Mucosa of gallbladder (tissue), 1 donor: ENCODE measurements at places on chromosomes 5 and 9.
A peak's percentile ranks its signal among the peaks of the same experiment; 100 is the strongest.

DNA sequence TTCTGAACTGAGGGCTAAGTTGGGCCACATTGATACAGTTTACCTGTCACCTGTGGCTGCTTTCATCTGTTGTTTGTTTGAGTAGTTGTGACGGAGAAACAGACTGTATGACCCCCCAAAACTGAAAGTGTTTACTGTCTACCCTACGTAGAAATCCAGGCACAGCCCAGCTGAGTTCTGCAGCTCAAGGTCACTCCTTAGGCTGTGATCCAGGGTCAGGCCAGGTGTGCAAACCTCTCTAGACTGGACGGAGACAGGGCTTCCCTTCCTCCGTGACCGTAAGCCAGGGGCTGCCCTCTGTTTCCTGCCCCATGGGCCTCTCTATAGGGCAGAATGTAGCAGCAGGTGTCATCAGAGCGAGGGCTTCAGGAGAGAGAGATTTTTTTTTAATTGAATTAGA lies 207.9 kb upstream of the OTULINL start:
- DNase-seq = no peak

DNA sequence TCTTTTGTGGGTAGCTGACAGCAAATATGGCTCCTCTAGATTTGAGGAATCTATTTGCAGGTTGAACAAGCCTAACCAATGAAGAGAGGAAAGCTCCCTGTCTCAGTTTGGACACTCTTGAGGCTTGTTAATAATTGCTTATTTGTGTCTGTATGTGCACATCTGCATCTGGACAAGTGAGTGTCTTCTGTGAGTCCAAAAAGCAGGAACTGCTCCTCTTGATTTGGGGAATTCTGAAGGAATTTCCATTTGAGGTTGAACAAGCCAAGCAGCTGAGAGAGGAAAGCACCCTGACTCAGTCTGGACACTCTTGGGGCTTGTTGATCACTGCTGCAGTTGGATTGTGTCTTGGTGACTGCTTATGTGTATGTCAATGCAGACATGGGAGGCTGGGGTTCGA lies 211.6 kb downstream of the DTWD2 start:
- no peak for DNase-seq

- no peak for DNase-seq
These were observed 628.7 kb downstream of the CCDC171 start for GRCh38 chr9:16181539-16181938.

DNA sequence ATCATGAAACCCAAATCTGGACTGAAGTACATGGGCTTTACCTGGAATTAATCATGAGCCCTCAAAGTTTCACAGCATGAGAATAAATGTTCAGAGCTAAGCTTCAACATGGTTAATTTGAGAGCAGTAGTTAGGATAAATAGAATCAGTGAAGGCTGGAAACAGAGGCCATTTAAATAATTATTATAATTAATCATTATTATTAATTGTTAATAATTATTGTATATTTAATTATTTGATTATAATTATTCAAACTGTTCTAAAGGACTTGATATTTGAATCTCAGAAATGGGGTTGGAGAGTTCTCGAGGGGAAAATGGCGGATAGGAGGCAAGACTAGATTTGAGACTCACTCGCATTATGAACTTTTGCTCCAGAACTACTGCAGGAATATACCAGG lies 119.6 kb upstream of the ITGA1 start:
- DNase-seq = no peak

- no peak for DNase-seq
These were observed 86.9 kb upstream of the ERCC6L2 start for GRCh38 chr9:95788521-95788991.

- DNase-seq = no peak
These were observed 4.3 kb downstream of the ANXA6 start for GRCh38 chr5:151153300-151153699.

DNA sequence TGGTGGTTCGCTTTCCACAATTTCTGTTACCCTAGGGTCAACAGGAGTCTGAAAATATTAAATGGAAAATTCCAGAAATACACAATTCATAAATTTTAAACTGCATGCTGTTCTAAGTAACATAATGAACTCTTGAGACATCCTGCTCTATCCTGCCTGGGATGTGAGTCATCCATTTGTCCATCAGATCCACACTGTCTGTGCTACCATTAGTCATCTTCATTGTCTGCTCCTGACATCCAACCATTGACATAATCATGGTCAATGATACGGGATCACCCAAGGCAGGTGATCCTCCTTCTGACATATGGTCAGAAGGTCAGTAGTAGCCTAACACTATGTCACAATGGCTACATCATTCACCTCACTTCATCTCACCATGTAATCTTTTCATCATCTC lies 276.7 kb upstream of the KIF2A start:
- DNase-seq = no peak

GRCh38 chr5:179837076-179838011 lies 16.6 kb downstream of the SQSTM1 start:
- no peak for DNase-seq

- DNase-seq = no peak
These were observed 30.2 kb upstream of the GRHPR start for GRCh38 chr9:37392272-37392671.

GRCh38 chr9:22722492-22722891 lies 275.9 kb downstream of the DMRTA1 start:
- no peak for DNase-seq

GRCh38 chr9:13139641-13140171 lies 139.8 kb downstream of the MPDZ start:
- no peak for DNase-seq

GRCh38 chr5:33684496-33685159 lies 207.2 kb downstream of the ADAMTS12 start:
- no peak for DNase-seq

DNA sequence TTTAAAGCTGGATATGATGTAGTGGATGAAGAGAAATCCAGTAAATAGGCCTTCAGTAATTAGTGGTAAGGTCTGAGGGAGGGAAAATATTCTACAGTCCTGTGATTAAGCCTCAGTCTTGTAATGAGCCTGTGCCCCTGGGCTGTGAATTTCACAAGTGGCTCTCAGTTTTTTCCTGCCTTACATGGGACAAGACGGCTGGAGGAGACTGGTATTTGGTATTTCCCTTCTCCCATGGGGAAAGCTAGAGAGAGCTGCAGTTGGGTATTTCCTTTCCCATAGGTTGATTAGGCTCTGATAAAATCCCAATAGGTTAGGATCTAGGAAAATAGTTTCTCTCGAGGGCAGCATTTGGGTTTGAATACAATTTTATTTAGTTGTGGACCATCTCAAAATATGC lies 62.2 kb upstream of the GNA14 start:
- no peak for DNase-seq

GRCh38 chr9:75657015-75657414 lies 233.5 kb upstream of the PCSK5 start:
- no peak for DNase-seq

DNA sequence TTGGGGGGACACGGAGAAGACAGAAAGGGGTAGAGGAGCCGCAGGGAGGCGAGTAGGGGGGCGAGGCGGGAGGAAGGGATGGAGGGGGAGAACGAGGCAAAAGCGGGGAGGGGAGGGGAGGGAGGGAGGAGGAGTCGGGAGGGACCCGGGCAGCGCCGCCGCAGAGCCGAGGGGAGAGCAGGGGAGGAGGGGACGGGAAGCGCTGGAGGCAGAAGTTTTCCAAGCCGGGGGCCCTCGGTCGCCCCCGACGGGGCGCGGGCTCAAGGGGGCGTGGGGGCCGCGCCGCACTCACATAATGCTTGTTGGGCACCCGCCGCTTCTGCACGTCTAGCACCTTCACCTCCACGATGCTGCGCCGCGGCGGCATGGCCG lies 353 bp downstream of the SH3PXD2B start:
- no peak for DNase-seq

DNA sequence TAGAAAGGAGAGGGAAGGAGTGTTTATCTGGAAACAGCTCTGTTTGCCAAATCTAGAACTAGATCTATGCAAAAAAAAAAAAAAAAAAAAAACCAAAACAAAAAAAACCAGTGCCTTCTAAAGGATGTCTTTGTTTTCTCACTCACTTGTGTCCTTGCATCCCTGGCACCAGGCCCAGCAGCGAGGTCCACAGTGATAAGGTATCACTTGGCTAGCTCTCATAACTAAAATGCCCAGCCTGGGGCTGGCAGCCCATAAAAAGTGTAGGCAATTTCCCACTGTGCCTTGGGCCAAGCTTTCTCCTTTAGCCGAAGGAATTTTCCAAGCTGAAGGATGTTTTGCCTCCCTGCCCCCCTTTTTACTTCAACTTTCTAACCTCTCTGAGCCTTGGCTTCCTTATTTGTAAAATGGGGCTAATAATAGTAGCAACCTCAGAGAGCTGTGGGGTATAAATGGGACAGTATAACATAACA lies 20.8 kb downstream of the RGS3 start:
- DNase-seq = peak; percentile 65

DNA sequence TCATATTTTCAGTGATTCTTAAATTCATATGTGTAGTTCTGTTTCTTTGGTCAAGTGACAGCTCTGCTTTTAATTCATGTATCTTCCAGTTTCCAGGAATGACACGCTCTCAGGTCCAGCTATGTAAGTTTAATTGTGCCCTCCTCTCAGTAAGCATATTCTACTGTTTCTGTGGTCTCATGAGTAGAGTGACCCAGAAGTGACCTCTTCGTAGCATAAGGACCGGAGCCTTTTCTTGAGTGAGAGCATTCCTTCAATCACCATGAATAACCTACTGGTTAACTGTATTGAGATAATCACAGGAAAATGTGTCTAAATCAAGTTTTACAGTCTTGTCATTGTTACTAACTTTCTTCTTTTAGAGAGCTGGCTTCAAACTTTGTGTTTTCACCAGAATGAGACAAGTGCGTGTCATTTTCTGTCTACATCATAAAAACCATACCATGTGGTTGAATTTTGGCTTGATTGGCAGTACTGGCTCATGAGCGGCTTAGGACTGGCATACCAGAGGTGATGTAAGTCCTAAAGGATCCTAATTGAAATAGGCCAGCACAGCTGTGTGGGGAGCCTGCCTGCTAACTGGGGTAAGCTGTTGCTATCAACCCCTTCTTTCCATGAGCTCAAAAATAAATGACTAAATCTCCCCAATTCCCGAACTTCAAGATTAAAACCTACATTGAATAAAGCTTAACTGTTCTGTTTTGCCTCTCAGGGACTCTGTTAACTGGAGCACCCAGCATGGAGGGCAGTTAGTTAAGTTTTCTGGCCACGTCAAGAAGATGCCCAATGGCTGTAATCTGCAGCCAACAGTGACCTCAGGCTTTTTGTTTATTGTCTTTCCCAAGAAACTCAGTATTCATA lies 4.8 kb downstream of the ADAMTSL1 start:
- DNase-seq = no peak

DNA sequence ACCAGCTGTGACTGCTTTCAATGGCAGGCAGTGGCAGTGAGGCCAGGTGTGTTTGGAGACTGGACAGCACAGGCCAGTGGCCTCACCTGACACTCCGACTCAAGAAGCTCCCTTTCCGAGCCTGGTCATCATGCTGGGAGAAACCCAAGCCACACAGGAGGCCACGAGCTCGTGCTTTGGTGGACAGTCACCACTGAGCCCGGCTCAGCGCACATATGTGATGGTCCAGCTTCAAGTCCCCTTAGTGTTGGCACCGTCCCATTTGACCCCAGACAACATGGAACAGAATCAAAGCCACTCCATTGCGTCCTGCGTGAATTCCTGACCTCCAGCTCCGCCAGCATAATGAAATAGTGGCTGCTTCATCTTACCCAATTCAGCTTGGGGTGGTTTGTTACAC lies 64.0 kb upstream of the PPP1R26 start:
- no peak for DNase-seq

- no peak for DNase-seq
These were observed 1366.8 kb downstream of the EFNA5 start for GRCh38 chr5:106303911-106304310.

DNA sequence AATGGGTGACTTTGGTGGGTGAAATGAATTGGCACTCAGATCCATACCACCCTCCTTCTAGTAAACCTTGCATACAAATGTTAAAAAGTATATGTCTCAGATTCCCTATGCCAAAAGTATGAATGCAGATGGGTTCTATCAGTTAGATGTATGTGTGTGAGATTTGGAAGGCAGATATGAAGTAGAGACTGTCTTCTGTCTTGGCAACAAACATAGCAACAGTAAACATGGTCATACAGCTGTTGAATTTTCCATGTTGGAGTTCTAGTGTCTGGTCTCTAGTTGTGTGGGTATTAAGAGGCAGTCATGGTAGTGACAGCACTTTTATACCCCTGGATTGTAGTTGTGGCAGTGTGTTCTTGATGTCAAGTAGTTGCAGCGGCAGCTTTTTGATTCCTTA lies 125.6 kb upstream of the PITX1 start:
- no peak for DNase-seq

GRCh38 chr9:129352146-129352865 lies 174.2 kb upstream of the IER5L start:
- no peak for DNase-seq

DNA sequence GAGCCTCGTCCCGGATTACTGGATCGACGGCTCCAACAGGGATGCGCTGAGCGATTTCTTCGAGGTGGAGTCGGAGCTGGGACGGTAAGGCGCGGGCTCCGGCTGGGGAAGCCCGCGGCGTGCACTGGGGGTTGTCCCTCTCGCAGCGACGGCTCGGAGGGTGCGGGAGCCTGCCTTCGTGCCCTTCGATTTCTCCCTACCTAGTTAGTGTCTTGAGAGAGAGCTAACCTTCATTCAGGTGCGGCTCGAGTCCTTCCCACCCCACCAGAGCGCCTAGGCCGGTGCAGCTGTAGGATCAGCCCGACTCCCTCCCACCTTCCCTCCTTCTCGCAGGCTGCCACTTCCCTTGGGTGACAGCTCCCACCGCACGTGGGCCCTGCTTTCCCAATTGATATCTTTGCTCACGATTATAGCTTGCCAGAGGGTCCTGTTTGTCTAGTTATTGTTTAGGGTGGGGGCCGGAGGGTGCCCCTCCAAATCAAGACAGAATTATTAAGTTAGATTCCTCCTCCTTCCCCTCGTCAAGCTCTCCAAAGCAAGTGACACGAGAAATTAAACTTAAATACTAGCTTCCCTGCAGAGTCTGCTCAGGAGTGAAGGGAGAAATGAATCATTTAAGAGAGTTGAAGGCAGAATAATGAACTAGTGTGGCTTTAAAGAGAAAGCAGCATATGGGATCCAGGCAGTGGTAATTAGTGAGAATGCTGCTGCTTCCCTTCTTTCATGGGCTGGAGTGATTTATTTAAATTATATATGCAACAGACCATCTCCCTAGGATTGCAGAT lies 569 bp downstream of the CAMK4 start:
- DNase-seq = no peak

- DNase-seq = no peak
These were observed 157.0 kb downstream of the DENND1A start for GRCh38 chr9:123772967-123773366.

DNA sequence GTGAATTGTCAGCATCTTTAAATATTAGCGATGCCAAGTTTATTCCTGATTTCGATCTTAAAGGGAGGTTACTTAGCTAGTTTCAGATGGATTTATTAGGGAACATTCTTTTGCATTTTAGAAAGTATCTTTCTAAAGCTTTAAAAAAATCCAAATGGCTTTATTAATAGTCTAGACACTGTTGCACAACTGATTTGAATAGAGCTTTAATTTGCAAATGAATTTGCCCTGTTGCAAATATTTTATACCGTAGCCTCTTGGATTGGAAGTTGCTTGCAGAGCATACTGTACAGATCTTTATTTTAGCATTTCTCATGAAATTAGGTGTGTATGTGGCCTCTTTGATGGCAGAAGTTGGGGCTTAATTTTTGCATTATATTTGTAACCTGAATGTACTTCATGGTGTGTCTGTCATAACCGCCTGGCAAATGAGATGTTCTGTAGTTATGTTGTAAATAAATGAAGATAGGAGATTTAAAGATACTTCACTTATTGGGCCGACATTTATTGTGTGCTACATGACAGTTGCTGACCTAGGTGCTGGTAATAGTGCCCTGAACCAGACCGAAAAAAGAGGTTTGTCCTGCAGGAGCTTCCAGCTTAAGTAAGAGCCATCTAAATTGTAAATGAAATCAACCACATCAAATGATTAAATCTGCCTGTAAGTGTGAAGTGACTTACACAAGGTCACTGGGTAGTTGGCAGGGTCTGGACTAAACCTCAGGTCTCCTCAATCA lies 1.8 kb downstream of the TCERG1 start:
- no peak for DNase-seq
